ENCODE measurements at places on chromosomes 1 and 21.
A peak's percentile ranks its signal among the peaks of the same experiment; 100 is the strongest.

DNA sequence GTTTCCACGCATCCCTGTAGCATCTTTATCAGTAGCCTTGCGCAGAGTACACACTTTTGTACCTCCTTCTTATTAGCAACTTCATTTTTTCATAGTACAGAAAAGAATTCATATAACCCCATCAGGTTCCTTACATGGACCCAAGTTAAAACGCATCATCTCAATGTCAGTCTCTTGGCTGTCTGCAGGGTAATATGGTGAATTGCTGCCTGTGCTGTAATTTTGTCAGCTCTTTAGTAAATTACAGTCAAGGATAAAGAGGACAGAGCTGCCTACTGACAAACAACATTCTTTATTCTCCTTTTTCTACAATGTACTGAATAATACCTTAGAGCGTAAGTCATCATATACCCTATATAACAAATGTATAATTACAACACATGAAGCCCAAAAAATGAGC, 222.5 kb downstream of the MRPL39 start:
- no peak for DNase-seq

- no peak for DNase-seq
Observed at GRCh38 chr1:65791396-65791795, 1.3 kb upstream of the PDE4B start.

DNA sequence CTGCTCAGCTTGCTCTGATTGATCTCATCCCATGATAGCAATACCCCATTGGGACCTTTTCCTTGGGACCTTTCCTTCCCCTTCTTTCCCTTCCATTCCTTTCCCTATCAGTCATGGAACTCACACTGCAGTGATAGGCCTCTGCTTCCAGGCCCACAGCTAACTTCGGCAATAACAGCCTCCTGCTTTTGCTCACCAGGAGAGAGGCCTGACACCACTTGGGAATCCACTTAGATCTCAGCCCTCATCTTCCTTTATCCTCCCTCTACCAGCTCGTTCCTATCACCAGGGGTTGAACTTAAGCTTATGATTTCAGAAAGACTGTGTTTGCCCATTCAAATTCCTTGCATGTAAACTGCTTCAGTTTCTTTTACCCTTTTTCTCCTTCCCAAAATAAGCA, 11.0 kb upstream of the TIPRL start:
- DNase-seq: no peak

- no peak for DNase-seq
Observed at GRCh38 chr1:41353744-41354143, 7.5 kb upstream of the FOXO6 start.

DNA sequence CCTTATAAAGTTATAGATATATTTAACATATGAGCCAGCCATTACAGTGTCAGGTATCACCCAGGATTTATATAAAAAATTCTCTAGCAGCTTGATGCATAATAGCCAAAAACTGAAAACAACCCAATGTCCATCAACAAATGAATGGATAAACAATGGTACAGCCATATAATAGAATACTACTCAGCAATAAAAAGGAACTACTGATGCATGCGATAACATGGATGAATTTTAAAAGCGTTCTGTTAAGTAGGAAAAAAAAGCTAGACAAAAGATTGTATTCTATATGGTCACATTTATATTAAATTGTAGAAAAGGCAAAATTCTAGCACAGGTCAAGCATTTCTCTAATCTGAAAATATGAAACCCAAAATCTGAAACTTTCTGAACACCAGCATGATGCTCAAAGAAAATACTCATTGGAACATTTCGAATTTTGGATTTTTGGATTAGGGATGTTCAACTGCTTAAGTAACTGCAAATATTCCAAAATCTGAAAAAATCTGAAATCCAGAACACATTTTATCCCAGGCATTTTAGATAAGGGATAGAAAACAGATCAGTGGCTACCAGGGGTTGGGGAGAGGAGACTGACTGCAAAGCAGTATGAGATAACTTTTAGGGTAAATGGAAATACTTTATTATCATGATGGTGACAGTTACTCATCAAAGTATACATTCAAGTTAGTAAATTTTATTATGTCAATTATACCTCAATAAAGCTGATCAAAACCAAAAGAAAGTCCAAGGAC, 22.0 kb downstream of the SLC16A1 start:
- DNase-seq: no peak

DNA sequence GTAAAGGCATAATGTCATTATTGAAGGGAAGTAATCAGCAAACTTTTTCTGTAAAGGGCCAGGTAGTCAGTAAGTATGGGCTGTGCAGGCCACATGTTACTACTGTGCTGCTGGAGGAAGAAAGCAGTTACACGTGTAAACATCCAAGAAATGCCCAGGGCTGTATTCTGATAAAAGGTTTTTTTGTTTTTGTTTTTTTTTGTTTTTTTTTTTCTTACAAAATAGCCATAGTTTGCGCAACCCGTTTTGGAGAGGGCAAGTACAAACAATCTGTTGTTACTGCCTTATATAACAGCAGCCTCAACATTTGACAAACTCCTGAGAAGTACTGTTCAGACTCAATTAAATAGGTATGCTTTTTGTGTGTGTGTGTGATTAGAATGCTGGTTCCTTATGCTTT, 26.7 kb upstream of the MTMR11 start:
- DNase-seq: no peak

GRCh38 chr1:174818014-174818616, 181.6 kb upstream of the CACYBP start:
- DNase-seq: no peak

- DNase-seq: no peak
Observed at GRCh38 chr1:17688217-17688810, 66.8 kb upstream of the ACTL8 start.

DNA sequence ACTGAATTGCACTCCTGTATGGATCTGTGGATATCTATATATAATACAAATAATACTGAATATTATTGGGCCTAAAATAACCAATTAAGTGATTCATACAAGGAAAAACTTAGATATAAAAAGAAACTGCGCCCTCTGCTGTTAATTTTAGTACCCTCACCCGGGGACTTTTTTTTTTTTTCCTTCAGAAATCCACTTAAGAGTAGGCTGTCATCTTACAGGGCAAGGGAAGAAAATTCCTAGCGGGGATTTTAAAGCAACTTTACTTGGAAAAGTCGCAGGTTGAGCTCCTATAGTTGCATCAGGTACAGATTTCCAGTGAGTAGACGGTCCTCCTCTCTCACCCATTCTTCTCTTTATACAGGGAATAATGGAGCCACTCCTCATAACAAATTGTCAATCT, 1.3 kb downstream of the NTNG1 start:
- DNase-seq: peak; percentile 87

- peak; percentile 89 for DNase-seq
Observed at GRCh38 chr1:32349211-32349708, 13.0 kb downstream of the FAM229A start.

DNA sequence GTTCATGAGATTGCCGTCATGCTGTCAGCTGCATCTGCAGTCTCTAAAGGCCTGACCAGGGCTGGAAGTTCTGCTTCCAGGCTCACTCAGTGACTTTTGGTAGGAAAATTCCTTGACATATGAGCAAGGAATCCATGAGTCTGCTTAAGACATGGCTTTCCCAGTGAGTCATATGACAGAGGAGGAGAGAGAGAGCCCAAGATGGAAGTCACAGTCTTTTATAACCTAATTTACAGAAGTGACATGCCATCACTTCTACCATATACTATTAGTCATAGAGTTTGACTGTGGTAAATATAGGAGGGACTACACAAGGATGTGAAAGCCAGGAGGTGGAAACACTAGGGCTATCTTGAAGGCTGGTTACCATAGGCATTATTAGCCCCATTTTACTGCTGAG, 115.2 kb downstream of the ROR1 start:
- DNase-seq: no peak

- DNase-seq: peak; percentile 79
Observed at GRCh38 chr1:224623310-224623714, 7.2 kb downstream of the CNIH3 start.

- peak; percentile 23 for DNase-seq
Observed at GRCh38 chr1:78651241-78651640, 1.6 kb downstream of the IFI44 start.

DNA sequence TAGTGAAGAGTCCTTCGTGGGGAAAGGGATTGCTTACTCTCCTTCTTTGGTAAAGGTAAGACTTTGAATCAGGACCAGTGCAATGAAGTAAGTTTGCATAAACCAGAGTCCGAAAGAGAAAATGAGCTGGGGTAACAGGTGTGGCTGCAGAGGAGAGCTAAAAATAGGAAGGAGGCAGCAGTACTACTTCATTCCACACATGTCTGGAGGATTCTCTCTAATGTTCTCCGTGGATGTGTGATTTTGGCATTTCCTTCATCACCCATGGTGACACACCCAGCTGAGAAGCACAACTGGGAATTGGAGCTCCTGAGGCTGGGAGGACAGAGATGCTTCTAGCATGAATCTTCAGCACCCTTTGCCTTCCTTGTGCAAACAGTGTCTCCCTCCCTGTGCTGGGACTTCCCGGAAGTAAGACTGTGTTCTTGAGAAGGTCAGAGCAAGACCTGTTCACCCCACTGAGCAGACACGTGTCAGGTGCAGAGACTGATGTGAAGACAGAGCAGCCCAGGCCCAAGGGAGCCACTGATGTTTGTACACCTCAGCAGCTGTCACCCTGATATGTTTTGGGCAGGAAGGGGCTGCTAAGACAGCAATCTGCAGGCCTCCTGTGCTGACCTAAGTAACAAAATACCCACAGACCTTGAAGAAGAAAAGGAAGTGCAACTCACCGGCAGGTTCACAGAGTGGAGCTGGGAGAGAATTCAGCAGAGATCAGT, 13.3 kb downstream of the FCRL1 start:
- DNase-seq: no peak

- DNase-seq: no peak
Observed at GRCh38 chr1:230076121-230076520, 9.1 kb downstream of the GALNT2 start.

- no peak for DNase-seq
Observed at GRCh38 chr1:149962736-149963135, 26.1 kb upstream of the MTMR11 start.

GRCh38 chr1:116950517-116951199, 40.9 kb downstream of the PTGFRN start:
- peak; percentile 26 for DNase-seq

- peak; percentile 71 for DNase-seq
Observed at GRCh38 chr1:15406614-15407559, 2.8 kb upstream of the EFHD2 start.

- DNase-seq: no peak
Observed at GRCh38 chr21:39132248-39132647, 51.0 kb downstream of the PSMG1 start.

DNA sequence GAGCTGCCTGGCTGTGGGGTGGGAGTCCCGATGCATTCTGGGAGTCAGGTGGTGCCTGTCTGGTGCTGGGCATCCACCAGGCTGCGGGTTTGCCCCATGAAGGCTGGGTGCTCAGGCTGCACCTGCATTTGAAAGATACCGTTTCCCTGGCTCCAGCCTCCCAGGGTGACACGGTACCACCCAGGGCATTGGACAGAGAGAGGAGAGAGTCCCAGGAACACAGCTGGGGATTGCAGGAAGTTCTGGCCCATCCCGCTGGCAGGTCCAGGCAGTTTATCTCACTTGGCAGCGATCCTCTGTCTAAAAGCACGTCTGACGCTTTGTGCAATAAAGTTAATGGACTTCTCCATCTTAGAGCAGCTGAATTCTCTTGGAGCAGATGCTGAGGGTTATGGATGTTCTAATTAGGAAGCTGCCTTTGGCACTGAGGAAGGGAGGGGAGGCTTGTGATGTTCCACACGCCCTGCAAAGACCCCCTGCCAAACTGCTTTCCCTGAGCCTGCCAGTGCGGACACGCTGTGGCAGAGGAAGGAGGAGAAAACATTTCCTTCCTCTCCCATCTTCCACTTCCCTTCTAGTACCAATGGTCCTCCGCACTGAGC, 246.9 kb downstream of the GRIK3 start:
- no peak for DNase-seq

DNA sequence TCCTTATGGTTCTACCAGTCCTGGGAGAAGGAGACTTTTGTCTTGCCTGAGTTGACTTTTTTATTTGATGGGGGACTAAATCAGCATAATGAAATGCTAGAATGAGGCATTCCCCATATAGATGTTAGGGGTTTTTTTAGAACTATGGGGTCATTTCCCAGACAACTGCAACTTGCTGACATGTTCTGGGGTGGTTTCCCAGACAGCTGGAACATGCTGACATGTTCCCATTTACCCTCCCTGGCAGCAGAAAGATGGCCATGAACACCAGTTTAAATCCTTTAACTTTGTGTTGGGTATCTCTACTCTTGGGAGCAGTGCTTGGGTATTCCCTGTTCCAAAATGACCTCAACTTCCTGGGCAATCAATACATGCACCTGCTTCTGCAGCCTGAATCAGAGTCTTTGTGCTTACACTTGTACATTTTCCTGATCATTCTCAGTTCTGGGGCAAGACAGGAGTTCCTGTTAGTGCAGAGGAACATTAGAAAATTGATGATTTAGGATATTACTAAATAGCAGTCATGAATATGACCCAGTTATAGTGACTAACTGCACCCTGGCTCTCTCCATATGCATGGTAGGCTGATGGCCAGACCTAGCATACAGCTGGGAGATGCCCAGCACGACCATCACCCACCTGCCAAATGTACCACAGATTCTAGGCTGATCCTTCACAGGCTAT, 75.4 kb upstream of the CD5L start:
- no peak for DNase-seq

DNA sequence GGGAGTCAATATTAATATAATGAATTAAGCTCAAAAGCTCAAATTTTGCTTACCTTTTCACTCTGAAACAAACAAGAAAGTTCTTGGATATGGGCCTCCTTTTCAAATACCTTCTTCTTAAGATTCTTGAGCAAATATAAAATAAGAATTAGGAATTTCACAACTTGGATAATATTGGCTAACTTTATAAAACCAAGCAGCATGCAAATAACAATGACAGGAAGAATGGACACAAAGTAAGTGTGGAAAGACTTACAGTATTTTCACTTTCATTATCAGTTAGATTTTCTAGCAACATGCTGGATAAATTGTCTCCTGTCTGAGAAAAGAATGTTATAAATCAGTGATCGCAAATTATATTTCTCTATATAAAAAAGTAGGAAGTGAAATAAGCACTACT, 13.2 kb downstream of the ODF2L start:
- DNase-seq: peak; percentile 15

DNA sequence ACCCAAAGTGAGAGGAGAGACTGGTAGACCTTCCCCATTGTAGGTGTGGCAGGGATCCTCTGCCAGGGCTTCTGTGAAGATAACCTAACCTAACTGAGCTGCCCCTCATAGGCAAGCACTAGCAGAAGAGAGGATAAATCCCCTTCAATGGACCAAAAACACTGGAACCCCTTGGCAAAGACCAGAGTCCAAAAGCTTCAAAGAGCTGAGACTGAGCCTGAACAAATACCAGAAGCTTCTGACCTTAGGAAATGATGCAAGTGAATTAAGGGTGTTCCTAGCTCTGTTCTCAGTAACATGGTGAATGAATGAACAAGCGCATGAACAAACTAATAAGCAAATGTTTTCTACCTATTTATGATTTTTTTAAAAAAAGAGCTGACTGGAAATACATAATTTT, 123.2 kb downstream of the RRAGC start:
- no peak for DNase-seq
